ENCODE measurements at places on chromosomes 11 and 22.

DNA sequence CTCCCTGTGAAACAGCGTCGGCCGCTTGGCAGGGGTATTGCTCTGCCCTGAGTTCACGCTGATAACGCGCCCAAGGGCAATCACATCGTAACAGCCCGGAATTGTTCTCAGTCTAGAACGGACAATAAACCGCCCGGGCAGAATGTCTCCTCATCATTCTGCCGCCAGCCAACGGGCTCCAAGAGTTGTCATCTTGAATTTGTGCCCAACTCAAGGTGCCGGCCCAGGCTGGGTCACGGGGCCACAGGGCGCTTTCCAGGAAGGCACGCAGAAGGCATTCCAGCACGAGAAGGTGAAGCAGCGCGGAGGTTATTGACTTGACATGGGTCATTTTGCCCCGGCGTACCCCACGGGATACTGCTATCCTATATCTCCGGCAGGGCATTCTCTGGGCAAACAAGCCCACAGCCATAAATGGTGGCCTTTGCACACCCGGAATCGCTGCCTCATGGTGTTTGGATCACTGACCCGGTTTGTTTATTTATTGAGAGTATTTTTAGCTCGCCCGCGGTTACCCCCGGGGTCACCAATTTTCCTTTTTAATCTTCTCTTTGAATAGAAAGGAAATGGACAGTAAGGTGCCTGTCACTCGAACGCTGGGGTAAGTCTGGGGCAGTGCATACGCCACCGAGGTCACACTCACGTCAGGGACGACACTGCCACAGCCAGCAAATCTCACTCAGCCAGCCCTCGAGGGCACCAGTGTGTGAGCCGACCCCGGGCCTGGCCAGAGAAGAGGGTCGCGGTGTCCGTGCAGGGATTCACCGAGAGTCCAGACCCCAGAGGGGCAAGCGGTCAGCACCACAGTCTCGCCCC, 72.4 kb upstream of the FGF3 start:
- no peak for DNase-seq

GRCh38 chr11:10492084-10492483, 37.0 kb downstream of the AMPD3 start:
- DNase-seq = no peak

- no peak for DNase-seq
These were observed 7.7 kb upstream of the NCR3LG1 start for GRCh38 chr11:17343907-17344306.

DNA sequence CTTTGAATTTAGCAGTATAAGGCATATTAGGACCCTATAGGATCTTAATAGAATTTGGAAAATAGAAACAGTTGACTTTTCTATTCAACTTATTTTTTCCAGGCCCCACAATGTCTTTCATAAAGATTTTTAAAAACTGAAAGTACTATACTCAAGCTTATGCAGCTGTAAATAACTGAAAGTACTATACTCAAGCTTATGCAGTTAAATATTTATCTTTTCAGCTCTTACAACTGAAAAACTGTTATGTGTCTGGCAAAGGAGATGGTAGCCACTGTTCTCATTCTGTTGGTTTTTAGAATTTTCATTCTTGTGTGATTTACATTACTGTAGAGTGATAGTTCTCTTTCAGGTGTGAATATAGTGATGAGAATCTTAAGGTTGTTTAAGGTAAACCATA, 16.5 kb downstream of the HIPK3 start:
- DNase-seq = no peak

DNA sequence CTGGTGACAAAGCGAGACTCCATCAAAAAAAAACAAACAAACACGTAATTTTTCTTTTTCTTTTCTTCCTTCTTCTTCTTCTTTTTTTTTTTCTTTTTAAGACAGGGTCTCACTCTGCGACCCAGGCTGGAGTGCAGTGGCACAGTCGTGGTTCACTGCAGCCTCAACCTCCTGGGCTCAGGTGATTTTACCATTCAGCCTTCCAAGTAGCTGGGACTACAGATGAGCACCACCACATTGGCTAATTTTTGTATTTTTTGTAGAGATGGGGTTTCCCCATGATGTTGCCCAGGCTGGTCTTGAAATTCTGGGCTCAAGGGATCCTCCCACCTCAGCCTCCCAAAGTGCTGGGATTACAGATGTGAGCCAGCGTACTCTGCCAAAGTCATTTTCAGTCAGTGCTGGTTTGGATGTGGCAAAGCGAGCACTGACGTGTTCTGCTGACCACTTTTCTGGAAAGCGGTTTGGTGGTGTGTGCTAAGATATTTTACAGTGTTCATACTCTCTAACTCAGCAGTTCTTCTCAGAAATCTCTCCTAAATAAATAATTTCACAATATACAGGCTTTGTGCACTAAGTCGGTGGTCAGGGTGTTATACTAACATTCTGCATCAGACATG, 10.7 kb downstream of the FAM118A start:
- no peak for DNase-seq

DNA sequence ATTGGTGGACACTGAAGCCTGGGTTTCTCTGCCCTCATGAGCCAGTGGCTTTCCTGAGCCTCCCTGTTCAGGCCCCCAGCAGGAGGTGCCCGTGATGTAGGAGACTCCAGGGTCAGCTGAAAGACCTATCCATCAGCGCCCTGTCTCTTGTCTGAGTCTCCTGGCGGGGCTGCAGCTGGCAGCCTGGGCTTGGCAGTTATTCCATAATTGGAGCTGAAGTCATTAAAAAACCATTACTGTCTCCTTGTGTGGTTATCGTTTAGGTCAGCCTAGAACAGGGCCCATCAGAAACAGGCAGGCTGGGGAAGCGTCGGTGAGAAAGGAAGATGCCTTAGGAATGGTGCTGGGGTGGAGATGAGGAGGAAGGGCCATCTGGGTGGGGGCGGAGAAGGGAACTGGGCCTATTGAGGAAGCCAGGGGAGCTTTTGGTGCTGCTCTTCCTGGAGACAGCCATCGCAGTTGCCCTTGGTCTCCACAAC, 5.0 kb downstream of the TUB start:
- no peak for DNase-seq

DNA sequence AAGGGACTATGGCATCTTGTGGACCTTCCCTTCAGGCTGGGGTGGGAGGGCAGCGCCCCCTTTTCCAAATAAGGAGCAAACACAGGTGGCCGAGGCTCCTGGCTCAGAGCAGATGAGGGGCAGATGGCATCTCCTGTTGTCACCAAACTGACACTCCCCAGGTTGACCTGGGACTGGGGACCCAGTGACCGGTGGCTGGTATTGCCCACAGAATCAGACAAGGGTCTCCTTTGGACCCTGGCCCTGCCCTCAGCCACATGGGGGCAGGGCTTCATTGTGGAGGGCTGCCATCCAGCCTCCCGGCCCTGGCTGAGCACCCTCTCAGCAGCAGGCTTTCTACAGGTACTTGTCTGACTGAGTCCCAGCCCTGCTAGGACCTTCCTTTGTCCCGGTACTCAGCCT, 842 bp upstream of the SIGIRR start:
- DNase-seq = no peak

DNA sequence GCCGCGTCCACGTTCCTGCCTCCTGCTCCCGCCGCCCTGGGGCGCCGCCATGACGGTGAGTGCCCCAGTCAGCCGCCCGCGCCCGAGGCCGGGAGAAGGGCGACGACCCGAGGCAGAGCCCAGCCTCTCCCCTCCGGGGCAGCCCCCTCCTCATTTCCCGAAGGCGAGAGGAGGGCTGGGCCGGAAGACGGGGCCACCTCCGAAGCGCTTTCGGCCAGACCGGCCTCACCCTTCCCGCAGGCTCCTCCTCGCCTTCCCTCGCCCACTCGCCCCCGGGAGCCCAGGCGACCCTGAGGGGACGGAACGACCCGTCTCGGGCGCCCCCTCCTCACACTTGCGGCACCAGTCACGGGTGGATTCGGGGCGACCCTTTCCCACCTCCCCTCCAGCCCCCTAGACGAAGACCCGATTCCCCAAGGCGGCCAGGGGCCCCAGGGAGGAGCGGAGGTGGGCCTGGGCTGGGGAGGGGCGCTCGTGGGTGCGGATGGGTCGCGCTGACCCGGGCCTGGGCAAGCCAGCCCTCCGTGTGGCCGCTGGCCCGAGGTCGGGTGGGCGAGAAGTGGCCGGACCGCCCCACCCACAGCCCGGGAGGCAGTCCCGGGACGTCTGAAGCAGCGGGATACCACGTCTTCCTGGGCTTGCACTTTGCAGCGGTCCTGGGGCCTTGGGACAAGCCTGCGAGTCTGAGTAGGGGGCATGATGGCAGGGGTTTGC, 49.7 kb downstream of the TRIOBP start:
- DNase-seq = no peak

DNA sequence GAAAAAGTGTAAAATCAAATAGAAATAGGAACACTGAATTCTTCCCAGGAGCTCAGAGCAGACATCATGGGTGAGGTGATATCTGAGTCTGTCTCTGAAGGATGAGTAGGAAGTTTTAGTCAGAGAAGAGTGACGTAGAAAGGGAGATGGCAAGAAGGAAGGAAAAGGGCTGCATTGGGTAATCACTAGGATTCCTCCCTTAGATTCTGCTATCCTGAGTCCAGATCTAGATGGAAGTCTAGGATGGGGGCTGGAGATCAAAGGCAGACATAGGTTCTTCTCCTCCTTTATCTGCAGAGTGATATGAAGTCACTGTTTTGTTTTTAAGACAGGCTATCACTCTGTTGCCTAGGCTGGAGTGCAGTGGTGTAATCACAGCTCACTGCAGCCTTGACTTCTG, 30.4 kb downstream of the POU2F3 start:
- DNase-seq = no peak

DNA sequence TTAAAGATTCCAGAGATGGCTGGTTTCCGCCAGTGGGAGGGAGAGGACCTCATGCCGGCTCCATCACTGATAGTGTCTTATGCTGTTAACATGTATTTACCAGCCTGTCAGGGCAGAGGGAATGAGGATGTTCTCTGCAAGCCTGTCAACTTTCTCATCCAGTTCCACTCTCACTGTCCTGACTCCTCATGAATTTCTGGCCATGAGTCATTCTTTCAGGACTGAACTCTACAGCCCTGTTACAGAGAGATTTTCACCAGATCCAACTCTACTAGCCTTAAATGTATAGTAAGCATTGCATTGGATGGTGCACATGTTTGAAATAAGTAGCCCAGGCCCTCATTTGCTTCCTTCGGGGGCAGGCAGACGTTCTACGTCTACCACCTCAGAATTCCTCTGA, 387.7 kb downstream of the TMEM135 start:
- no peak for DNase-seq

GRCh38 chr11:20235164-20235563, 74.9 kb upstream of the DBX1 start:
- DNase-seq = no peak

- DNase-seq = no peak
These were observed 711.2 kb downstream of the KCNA4 start for GRCh38 chr11:29305456-29306232.

DNA sequence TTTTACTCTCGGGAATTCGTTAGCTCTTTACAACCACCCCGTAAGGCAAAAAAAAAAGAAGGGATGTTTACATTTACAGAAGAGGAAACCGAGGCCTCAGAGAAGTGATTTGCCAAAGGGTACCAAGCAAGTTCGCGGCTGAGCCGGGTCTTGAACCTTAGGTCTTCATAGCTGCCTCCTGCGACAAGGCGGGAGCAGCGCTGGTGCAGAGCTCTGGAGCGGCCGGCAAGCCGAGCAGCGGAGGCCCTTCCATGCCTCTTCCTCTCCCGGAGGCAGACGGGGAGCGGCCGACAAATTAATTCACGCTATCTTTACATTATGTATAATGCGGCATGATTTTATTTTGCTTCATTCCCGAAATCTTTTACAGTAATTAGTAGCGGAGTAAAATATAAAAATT, 536.3 kb downstream of the INSC start:
- no peak for DNase-seq

DNA sequence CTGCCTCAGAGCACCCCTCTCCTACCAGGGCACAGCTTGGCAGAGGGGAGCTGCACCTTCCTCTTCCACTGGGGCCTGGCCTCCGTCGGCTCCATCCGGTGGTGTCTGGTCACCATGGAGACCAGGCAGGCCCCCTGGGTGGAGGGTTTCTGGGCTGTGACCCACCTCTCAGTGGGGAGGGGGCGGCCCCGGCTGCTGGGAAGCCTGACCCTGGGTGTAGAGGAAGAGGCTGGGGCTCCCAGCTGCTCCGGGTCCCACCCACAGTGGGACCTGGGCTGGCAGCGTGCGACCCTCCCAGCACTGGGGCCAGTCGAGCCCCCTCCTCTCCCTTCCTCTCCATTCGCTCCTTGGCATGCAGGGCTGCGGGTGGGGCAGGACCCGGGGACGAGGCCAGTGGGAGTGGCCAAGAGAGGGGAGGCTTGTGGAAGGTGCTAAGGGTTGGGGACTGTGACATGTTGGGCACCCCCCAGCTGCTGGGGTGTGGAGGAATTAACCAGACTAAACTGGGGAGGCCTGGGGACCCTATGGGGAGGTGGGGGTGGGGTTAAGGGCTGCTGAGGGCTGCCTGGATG, 46.8 kb downstream of the BRSK2 start:
- no peak for DNase-seq

DNA sequence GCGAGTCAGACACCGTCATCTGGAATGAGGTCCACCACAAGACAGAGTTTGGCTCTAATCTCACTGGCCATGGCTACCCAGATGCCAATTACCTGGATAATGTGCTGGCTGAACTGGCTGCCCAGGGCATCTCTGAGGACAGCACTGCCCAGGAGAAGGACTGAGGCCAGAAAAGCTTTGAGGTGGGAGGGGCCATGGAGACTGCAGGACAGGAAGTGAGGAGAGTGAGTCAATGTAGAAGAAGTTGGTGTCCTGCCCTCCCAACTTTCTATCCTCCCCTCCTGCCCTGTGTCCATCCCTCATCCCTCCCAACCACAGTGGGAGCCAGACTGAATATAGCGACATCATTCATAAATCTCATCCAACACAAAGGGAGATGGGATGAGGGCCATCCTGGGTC, 8.0 kb downstream of the MPEG1 start:
- no peak for DNase-seq

Data from esophagus squamous epithelium (tissue), 5 donors.